NCI-H1105 (cell line): ENCODE measurements at places on chromosomes 6 and 20.

- DNase-seq = no peak
These were observed 78.8 kb upstream of the CDH4 start for GRCh38 chr20:61173267-61173666.

- no peak for DNase-seq
These were observed 98.3 kb downstream of the SOX4 start for GRCh38 chr6:21691685-21692346.

DNA sequence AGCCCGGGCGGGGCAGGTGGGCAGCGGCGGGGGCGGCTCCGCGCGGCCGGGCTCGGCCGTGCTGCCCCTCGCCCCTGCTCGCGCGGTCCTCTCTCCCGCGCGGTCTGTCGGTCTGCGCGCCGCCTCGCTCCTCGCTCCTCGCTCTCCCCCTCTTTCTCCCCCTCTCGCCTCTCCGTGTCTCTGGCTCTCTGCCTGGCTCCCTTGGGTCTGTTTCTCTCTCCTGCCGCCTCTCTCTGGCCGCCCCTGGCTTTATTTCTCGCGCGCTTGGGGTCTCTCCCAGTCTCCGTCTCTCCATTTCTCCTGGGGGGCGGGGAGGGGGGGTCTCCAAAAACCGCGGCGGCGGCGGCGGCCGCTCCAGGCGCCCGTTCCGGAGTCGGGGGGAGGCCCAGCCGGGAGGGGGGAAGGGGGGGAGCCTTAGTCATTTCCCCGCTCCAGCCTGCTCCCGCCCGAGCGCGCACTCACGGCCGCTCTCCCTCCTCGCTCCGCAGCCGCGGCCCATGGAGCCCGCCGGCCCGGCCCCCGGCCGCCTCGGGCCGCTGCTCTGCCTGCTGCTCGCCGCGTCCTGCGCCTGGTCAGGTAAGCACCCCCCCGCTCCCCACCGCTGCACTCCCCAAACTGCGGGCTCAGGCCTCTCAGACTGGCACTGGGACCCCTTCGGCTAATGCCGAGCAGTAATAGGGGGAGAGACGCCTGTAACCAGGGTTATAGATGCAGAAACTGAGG, at the start of gene SIRPA:
Gene SIRPA, plus strand, starts transcription at position 457 of the 723 bp plus-strand sequence. Its CDS starts 41 bp downstream, at position 498.
- DNase-seq = peak; percentile 48

DNA sequence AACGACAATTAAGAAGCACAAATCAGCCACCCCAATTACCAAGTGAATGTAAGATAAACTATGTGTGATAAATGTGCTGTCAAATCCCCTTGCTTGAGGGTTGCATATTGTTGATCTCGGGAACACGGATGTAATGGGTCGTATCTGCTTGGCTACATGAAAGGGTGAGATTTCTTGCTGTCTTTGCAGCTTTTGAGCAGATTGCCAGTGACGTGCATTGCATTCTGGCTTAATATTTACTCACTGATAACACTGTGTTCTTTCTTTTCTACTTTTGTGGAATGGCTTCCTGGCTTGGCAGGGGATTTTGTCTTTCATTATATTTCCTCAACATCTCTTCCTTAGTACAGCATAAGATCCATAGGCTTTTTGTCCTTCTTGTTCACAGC, 10.5 kb upstream of the FAM210B start:
- DNase-seq = no peak

- no peak for DNase-seq
These were observed 730.4 kb downstream of the KIF16B start for GRCh38 chr20:15842872-15843271.

DNA sequence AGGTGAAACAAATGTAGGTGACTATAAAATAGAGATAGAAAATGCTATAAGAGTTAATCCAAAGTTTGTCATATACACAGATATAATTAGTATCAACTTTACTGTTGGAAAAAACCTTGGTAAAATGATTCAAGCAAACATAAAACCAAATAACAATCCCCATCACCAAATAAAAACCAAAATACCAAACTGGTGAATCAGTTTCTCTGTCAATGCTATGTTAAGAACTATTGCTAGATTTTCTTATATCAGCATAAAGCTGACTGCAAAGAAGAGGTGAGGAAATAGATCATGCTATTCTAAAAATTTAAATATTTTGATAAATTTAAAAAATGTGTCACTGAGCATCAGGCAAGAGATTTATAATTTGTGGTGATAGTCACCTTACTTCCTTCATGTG, 658.4 kb downstream of the PHF3 start:
- no peak for DNase-seq

- no peak for DNase-seq
These were observed 910.8 kb downstream of the C6orf118 start for GRCh38 chr6:164398647-164399046.

DNA sequence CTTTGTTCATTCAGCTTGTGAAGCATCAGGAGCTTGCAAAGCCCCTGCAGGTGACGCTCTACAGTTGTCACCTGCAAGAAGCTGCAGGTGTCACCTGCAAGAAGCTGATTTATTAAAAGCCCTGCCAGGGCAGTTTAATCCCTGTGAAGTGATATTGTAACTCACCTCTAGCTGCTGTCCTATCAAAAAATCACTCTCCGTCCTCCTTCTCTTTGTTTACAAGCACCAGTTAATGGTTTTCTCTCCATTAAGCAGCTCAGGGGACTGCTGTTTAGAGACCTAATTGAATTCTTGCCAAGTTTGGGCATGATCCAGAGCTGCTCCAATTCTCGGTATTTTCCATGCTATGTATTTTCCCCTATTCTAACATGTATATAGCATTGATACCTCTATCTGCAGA, 345.9 kb downstream of the ARHGAP18 start:
- peak; percentile 97 for DNase-seq

DNA sequence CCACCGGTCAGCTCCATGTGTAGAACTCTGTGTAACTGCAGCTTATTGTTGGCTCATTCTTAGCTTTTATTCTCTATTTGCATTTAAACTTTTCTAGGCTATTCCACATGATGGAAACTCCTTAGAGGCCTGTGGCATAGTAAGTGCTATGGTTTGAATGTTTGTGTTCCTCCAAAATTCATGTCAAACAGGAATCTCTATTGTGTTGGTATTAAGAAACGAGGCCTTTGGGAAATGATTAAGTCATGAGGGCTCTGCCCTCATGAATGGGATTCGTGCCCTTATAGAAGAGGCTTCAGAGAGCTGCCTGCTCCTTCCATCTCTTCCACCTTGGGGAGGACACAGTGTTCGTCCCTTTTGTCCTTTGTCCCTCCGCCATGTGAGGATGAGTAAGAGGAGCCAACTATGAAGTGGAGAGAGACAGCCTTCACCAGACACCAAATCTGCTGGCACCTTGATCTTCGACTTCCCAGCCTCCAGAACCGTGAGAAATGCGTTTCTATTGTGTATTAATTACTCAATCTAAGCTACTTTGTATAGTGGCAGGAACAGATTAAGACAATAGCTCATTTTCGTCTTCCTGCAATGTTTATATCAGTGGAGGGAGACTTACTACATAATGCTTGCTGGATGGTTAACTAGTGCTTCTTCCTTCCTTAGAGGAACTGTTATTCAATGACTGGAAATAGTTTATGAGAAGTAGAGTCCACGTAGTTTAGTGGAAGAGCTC, 361.1 kb downstream of the FARS2 start:
- DNase-seq = no peak

GRCh38 chr6:166375013-166375412, 7.7 kb downstream of the MPC1 start:
- DNase-seq = no peak

- DNase-seq = no peak
These were observed 55.0 kb upstream of the TNFAIP3 start for GRCh38 chr6:137811916-137812553.

DNA sequence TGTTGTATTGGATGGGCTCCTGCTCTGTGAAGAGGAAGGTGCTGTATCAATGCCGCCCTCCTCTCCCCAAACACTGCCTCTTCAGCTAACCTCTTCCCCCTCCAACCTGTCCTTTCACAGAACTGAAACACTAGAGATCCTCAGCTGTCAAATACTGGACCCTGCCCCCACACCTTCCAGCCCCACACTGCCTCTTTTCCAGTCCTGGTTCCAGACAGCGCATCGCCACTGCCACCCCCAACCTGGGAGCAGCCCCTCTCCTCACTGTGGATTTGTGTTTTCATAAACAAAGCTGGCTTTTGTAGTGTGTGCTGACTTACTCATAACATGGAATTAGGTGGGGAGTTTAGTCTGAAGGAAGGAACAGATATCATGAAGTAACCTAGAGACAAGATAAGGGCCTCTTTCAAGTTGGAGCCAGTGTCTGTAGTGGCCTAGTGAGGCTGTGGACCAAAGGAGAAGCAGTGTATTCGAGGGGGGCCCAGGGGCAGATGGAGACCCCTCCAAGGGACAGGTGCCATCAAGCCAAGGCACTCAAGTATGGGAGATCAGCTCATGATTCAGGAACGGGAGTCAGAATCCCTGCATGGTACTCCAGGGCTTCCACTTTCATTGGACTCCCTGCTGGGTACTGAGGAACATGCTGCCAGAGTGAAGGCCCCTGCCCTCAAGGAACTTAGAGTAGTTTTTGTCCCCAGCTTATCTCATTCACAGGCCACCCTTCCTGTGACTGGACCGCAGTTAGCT, 2.1 kb downstream of the SCUBE3 start:
- DNase-seq = no peak

- DNase-seq = no peak
These were observed 19.2 kb upstream of the SNX14 start for GRCh38 chr6:85612690-85613474.

GRCh38 chr6:99661870-99662269, 55.2 kb downstream of the PRDM13 start:
- DNase-seq = no peak

- no peak for DNase-seq
These were observed 175.1 kb upstream of the JAG1 start for GRCh38 chr20:10848810-10849370.

- no peak for DNase-seq
These were observed 63.8 kb upstream of the DYNLRB1 start for GRCh38 chr20:34452281-34452982.

- no peak for DNase-seq
These were observed 104.9 kb downstream of the SLX4IP start for GRCh38 chr20:10539818-10540553.

DNA sequence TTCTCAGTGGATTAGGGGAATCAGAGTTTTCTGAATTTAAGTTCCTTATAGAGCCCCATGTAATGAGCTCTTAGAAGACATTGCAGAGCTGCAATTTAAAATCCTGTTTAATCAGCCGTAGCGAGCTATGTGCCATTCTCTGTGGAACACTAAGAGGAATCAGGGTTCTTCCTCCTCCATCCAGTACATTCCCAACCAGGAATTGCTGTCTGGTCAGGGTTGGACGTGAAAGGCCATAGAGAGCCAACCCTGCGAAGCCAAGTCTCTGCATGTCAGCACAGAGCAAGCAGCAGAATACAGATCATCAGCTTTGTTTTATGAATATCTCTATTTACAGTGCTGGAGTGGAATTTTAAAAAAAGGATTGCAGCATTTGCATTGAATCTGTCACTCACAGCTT, 366.0 kb downstream of the LAMA2 start:
- no peak for DNase-seq

DNA sequence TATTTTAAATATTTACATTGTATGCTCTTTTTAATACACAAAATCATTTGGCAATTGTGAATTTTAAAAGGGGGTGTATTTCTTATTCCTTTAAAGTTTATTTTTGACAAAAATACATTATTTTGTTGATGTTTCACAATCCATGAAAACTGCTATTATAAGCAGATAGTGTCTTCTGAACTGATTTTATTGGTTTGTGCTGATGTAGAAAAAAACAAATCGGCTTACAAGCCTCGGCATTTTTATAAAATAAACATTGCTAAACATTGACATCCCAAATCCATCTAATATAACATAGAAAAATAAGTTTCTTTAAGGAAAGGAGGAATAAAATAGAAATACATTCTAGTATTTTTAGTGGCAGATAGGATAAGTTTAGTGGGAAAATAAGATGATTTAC, 634.7 kb downstream of the GRIK2 start:
- no peak for DNase-seq

- DNase-seq = peak; percentile 95
These were observed at the start of gene SNX3 for GRCh38 chr6:108260809-108261569. Gene SNX3 (minus strand): TSS chr6:108261040. CDS start chr6:108260921, 119 bp downstream.

- DNase-seq = no peak
These were observed 36.2 kb upstream of the RGS17 start for GRCh38 chr6:153167061-153167891.

DNA sequence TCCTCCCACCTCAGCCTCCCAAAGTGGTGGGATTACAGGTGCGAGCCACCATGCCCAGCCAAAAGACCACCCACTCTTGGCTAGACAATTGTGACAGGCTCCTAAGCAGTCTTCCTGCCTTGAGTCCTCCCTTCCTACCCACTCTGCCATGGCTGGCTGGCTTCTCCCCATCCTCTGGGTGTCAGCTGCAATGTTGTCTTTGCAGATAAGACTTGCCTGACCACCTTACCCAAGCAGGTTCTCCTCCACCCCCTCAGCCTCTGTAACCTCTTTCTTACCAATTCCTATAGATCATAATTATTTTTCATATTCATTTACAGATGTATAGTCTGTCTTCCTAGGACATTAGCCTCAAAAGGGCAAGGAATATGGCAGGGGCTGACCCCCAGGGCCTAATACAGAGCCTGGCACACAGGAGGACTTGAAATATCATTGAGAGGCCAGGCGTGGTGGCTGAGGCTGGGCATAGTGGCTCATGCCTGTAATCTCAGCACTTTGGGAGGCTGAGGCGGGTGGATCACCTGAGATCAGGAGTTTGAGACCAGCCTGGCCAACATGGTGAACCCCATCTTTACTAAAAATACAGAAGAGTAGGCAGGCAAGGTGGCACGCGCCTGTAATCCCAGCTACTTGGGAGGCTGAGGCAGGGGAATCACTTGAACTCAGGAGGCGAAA, 28.7 kb upstream of the SPAG4 start:
- no peak for DNase-seq

GRCh38 chr6:66555082-66555481, 848.1 kb upstream of the EYS start:
- no peak for DNase-seq

GRCh38 chr6:169556758-169557548, 144.9 kb downstream of the WDR27 start:
- DNase-seq = no peak

DNA sequence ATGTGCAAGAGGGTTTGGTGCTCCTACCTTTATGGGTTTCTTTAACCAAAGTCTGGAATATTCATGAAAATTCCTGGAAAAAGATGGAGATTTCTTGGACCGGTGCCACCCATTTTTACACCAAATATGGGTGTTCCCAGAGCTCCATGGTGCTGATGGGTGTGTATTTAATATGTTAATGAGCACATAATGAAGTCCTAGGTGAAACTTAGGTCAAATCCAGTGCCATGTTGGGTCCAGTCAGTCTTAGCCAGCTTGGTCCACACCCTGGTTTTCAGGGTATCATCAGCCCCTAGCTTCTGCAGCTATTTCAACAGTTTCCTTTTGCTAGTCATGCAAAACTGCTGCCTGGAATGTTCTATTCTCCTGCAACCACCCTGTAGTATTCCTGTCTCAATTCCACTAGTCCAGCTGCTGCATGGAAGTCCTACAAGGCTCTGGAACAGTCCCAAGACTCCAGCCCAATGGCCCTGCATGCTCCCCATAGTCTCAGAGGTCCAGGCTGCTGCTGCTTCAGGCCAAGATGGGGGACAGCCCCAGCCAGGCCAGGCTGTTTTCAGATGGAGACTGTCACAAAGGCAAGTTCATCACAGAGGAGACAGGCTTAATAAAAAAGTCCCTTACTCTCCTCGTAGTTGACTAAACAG, 31.8 kb downstream of the CST9L start:
- DNase-seq = no peak
